ENCODE measurements at places on chromosomes 12 and 14.

DNA sequence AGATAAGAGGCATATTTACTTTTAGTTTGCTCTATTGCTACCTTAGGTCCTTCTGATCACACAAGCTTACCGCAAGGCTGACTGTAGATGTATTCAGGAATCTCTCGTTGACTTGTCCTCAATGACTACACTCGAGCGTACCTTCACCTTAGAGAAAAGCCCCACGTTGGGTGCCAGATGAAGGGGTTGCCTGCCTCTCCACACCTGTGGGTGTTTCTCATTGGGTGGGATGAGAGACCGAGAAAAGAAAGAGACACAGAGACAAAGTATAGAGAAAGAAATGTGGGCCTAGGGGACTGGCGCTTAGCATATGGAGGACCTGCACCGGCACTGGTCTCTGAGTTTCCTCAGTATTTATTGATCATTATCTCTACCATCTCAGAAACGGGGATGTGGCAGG is 51.8 kb downstream of the ASCL4 start:
- no peak for DNase-seq

DNA sequence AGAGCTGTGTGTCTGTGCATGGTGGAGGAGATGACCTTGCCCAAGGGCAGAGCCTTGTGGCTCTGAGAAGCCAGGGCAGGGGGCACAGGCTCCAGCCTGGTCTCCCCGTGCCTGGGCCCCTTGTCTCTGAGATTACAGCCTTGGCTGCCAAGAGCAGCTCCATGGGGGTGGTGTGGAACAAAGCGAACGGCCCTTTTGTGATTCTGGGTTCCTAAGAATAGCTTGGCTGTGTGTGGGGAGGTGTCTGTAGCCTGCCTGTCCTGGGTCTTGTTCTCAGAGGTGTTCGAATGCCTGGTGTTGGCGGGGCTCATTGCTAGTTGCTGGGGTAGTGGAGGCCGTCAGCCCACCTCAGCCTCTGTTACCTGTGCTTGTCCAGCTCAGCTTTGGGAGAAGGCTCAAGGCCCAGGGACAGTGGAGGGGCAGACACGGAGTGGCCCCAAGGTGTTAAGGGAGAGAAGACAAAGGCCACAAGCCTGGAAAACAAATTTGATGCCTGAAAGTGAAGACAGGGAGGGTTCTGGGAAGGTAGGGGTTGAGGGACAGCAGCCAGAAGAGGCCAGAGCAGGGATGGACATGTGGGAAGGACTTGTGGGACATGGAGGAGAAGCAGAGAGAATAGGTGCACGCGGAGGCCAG is 7.4 kb upstream of the MYH7 start:
- no peak for DNase-seq

DNA sequence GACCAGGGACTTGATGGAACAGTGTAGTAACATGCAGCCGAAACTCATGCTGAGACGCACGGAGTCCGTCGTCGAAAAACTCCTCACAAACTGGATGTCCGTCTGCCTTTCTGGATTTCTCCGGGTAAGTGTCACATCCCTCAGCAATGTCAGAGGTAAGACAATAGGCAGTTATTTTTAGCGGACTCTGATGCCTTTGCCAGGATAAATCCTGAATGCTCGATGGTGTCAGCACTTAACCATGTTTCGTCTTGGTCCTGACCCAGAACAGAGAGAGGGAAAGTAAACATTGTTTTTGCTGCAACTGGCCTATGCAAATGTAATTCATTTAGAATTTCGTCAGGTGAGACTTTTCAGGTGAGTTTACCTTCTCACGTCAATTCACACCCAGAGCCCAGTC is 112.3 kb downstream of the PLXNC1 start:
- no peak for DNase-seq

GRCh38 chr14:67487332-67487731 is 1.2 kb downstream of the TMEM229B start:
- DNase-seq: no peak

DNA sequence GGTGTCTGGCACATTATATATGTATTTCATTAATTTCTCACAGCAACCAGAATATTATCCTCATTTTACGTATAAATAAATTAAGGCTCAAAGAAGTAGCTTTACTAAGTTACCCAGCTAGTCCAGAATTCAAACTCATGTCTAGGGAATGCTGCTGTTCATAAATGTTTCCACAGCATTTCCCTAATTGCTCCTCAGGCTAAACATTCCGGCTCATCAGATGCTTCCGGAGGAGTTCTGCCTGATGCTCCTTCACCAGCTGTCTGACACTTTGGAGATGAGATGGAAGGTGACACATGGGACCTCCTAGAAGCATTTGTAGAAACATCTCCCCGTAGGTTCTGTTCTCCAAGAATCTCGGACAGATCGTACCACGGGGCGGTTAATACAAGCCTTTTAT is 12.1 kb downstream of the KRT85 start:
- no peak for DNase-seq

- DNase-seq: no peak
These were observed 23.4 kb downstream of the CGRRF1 start for GRCh38 chr14:54533100-54533499.

DNA sequence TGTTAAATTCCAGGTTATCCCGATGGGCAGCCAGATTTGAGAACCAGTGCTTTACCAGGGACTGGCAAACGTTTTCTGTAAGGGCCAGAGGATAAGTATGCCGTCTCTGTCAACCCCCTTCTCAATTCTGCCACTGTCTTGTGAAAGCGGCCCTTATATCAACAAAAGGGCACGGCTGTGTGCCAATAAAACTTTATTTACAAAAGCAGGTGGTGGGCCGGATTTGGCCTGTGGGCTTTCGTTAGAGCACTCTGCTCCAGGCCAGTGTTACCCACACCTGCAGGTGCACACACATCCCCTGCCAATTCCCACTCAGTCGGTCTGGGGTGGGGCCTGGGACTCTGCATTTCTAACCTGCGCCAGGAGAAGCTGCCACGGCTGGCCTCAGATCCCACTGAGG is 111.2 kb downstream of the RFLNA start:
- no peak for DNase-seq

DNA sequence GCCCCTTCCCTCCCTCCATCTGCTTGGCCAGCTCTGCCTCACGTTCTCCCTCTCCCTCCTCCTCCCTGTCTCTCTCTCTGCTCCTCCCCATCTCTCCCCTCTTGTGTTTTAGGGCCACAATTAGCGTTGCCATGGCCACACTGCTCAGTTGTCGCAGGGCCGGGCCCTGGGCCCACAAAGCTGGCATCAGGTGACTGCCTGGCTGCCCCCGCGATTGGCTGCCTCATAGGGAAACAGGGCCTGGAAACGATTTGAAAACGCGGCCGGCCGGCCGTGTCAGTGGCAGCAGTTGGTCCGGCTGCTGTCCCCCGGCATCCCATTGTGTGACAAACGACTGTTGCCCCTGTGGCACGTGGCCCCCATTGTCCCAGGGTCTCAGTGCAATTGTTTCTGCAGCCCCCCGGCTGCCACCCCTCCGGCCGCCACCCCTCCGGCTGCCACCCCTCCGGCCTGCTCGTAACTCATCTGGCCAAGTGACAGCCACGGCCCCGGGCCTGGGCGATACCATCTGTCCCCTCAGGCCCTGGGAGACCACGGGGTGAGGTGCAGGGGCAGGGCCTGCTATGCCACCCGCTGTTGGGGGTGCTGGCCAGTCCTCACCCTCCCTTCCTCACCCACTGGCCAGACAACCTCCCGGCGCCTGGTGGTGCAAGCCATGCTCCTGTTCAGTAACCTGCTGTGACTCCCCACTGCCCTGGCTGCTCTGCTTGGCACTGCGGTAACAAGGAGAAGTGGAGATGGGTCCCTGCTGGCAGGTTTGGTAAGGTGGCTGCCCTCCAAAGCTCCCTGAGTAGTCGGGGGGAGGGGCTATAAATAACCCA is 17.4 kb downstream of the FOXN4 start:
- DNase-seq: no peak

- DNase-seq: no peak
These were observed 750 bp downstream of the CS start for GRCh38 chr12:56299308-56299852.

GRCh38 chr12:106020736-106021135 is 118.0 kb downstream of the NUAK1 start:
- DNase-seq: no peak

DNA sequence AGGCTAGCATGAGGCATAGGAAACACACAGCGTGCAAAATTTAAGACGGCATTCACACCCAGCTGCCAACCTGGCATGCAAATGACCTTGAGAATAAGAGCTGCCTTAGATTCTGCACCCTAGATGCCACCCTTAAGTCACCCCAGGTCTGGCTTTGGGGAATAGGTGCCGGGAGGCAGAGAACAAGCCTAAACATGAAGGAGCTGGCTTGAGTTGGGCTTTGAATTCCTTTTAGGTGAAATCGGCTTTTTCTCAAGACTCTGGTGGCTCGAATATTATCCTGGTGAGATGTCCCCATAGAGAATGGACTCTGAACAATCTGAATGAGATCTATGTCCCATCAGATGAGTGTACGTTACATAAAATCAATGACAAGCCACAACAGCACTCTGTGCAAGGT is 1090.5 kb downstream of the VRK1 start:
- no peak for DNase-seq

DNA sequence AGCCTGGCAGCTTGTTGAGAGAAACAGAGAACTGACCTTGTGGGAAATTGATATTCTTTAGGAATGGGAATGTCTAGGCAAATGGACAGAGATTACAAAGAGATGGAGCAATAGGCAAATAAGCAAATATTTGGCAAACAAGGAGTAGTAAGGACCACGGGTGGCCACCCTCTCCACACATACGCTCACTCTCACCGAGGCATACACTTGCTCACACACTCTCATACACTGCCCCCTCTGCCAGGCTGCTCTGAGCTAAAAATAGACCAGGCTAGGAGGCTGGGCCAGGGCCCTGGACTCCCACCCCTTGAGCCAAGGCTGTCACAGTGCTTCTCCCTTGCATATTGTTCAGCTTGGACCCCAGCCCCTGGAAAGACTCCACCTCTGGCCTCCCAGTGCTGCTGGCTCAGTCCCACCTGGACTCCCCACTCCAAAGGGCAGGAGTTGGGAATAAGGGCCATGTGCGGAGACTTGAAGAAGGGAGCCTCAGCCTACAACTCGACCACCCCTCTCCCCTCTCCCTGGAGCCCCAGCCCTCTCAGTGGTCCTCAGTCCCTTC is 1.1 kb downstream of the PPP1R1A start:
- DNase-seq: no peak

Data from stimulated activated CD8-positive, alpha-beta memory T cell treated with anti-CD3 and anti-CD28 coated beads, Interleukin-4, amount 100 ng/mL, for 4 hours (primary cell).